ENCODE measurements at places on chromosomes 7 and 10. TPM values are rescaled to one million over a fixed set of nuclear protein-coding genes. Genes with fewer than 3 reads are reported as not detected.

TAS2R41 gene
- total RNA-seq: not detected

CCZ1 gene
- total RNA-seq: 80.2 TPM

WDFY4 gene
- total RNA-seq: 2.1 TPM

SCART1 gene
- 0.28 TPM for total RNA-seq

DNA sequence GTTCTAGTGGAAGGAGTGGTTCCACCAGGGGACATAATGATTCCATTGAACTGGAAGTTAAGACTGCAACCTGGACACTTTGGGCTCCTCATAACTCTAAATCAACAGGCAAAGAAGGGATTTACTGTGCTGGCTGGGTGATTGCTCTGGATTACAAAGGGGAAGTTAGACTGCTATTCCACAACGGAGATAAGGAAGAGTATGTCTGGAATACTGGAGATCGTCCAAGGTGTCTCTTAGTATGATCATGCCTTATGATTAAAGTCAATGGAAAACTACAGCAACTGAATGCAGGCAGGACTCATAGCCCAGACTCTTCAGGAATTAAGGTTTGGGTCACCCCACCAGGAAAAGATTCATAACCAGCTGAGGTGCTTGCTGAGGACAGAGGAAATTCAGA is 310.6 kb upstream of the MGMT start:
- DNase-seq: peak; percentile 3

DNA sequence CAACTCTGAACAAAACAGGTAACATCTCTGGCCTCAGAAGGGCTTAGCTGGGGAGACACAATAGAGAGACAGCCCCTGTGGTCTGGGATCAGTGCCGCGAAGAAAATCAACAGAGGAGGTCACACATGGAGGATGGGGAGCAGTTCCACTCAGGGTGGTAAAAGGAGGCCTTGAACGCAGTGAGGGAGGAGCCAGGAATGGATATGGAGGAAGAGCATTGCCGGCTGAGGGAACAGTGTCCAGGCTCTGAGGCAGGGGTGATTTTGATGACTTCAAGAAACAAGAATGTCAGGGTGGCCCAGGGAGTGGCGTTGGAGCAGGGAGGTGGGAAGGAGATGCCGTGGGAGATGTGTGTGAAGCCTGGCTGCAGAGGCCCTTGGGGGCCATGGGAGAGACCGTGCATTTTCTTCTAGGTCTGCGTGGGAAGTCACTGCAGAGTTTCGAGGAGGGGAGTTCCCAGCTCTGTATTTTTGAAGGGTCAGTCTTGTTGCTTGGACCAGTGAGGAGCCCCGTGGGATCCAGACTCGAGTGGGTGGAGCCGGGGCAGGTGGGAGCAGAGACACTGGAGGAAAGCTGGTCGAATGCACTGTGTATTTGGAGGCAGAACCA is 35.7 kb upstream of the SH2D4B start:
- no peak for DNase-seq

GRCh38 chr10:85105614-85106255 is 777.3 kb downstream of the CCSER2 start:
- DNase-seq: no peak
